Activated CD8-positive, alpha-beta memory T cell treated with anti-CD3 and anti-CD28 coated beads, Interleukin-2, amount 50 U/mL, for 4 hours (primary cell): ENCODE measurements at places on chromosomes 4 and X.

DNA sequence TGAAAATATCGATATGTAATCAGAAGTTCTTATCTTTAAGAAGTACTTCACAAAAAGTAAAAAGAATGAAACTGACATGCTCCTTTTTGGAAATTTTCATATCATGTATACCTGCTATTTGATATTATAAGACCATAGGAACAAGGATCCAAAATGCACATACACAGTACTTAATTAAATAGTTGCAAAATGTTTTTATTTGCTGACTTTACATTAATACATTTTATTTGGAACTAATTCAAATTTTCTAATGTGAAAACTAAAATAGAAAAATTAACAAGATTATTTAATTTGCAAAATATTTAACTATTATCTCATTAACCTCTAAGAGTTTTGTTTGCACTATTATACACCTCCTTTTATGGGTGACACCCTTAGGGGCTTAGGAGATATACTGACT is 155.0 kb downstream of the TRAM1L1 start:
- DNase-seq = no peak

DNA sequence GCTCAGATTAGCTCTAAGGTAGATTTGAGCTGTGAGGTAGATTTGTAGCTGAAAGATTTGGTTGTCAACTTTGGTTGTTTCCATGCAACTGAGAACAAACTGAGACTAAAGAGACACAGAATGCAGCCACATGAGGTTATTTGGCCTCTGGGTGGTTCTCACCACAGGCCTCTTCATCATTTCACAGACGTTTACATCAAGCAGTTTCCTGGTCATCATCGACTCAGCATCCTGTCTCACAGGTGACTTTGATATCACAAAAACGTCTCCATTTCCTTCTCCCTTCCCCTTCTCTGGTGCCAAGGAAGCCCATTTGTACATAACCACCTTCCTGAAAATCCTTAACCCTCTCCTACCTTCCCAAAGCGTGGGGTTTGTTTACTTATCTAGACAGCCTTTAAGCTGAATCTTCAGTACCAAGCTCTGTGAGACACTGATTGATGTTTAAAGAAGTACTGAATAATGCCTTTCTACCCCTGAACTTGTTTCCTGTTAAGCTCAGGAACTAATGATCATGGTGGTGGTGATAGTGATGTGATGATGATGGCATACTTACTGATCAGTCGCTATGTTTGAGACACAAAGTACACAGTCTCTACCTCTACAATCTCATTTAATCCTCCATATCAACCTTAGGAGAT is 81.9 kb downstream of the FAM114A1 start:
- no peak for DNase-seq

GRCh38 chr4:80875642-80876041 is 154.9 kb upstream of the BMP3 start:
- DNase-seq = no peak

DNA sequence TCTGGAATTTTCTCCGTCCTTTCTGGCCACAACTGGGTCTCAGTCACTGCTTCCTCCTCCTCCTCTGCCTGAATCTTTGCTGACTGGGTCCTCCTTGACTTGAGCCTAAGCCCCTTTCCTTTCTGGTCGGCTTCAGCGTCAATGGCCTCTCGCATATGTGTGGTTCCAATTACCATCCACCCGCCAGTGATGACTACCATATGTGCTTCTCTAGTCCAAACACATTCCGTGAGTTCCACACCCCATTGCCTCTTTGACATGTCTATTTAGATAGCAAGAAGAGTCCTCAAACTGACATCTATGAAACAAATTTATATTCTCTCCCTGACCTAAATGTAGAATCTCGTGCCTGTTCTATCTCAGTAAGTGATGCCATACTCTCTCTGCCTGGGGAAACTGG is 19.8 kb downstream of the MXRA5 start:
- DNase-seq = no peak

- no peak for DNase-seq
Observed at GRCh38 chrX:148903176-148903575, 402.8 kb downstream of the AFF2 start.

GRCh38 chr4:88110826-88111225 is 47.6 kb downstream of the ABCG2 start:
- no peak for DNase-seq

- DNase-seq = no peak
Observed at GRCh38 chrX:134671294-134671693, 13.0 kb upstream of the PLAC1 start.

DNA sequence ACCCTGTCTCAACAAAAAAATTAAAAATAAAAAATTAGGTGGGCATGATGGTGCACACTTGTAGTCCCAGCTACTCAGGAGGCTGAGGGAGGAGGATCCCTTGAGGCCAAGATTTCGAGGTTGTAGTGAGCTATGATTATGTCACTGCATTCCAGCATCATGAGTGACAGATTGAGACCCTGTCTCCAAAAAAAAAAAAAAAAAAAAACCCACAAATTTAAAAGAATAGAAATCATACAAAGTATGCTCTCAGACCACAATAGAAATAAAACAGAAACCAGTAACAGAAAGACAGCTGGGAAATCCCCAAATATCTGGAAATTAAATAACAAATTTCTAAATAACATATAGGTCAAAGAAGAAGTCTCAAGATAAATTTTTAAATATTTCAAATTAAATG is 81.0 kb upstream of the HUWE1 start:
- DNase-seq = no peak

DNA sequence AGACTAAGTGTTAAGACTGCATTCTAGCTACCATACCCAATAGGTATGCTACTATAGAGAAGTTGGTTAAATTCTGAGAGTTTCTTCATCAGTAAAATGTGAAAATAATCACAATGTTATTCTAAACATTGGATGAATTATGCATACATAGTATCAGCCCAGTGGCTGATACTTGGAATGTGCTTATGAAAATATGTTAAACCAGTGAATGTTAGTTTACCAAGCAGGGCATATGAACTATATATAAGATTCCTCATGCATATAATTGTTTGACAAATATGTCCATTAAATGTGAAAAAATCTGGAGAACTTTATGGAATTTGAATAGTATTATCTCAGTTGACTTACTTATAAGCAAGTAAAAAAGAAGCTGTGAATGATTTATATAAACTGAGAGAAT is 296.1 kb downstream of the IL15 start:
- DNase-seq = no peak

DNA sequence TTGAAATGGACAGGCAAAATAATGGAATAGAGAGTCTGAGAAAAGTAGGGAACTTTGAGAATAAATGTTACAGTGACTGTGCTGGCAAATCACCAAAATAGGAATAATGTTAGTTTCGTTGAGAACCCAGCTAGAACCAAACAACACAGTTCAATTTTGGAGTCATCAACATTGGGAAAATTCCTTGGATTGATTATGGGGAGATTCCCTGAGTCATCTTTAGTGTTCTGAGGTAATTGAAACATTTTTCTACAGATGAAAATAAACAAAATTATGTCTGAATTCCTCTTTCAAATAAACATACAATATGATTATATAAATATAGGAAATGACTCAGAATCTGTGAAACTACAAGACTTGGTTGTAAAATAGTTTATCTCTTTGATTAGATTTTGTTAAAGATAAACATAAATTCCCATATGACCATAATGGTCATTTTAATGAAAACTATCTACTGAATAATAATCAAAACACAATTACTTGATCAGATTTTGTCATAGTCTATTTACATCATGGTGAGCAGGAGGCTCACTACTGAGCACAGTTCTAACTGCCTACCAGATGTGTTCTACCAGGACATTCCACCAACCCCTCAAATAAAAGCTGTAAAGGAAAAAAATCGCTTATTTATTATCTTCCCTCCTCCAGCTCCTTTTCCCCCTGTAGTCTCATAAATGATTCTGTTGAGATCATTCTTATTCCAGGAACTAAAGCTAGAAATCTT is 51.4 kb upstream of the GABRA2 start:
- no peak for DNase-seq

GRCh38 chr4:132026166-132026565 is 1122.9 kb upstream of the PCDH10 start:
- no peak for DNase-seq

- DNase-seq = peak; percentile 51
Observed at GRCh38 chr4:170047771-170048354, 21.7 kb upstream of the MFAP3L start.

GRCh38 chr4:159160242-159160641 is 57.4 kb downstream of the RAPGEF2 start:
- no peak for DNase-seq

- no peak for DNase-seq
Observed at GRCh38 chr4:182301736-182302135, 58.5 kb downstream of the TENM3 start.

- no peak for DNase-seq
Observed at GRCh38 chrX:16589211-16589610, 60.7 kb upstream of the S100G start.

GRCh38 chr4:17788956-17789355 is 7.5 kb upstream of the FAM184B start:
- DNase-seq = no peak

DNA sequence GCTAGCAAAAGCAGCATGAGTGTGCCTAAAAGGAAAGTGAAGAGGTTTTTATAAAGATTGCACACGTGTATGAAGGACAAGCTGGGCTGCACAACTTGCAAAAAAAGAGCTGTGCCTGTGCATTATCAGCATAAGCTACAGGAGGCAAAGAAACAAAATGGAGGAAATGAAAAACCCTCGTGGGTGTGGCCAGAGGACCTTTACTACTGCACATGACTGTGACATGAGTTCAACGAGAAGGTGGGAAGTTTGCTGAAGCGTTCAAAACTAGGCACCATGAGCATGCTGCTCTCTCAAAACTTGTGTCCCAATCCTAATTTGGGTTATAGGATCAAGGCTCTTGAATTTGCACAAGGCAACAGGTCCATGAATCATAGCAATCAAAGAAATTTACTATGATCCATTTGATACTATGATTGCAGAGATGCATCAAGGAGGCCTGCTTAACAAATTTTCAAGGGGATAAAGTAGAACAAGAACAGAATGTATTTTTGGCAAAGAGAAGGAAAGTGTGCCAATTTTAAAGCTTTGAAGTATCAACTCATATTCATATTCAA is 38.1 kb upstream of the CXorf38 start:
- DNase-seq = no peak

DNA sequence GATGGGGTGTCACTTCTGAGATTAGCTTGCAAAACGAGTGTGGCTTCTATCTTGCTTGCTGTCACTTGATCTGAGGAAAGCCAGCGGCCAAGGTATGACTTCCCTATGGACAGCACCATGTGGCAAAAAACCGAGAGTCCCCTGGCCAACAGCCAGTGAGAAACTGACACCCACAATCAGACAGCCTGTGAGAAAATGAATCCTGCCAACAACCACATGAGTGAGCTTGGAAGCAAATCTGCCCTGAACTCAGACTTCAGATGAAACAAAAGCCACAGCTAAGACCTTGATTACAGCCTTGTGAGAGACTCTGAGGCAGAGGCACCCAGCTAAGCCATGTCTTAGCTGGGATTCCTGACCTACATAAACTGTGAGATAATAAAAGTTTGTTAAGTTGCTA is 45.5 kb downstream of the PPP1R2C start:
- no peak for DNase-seq

DNA sequence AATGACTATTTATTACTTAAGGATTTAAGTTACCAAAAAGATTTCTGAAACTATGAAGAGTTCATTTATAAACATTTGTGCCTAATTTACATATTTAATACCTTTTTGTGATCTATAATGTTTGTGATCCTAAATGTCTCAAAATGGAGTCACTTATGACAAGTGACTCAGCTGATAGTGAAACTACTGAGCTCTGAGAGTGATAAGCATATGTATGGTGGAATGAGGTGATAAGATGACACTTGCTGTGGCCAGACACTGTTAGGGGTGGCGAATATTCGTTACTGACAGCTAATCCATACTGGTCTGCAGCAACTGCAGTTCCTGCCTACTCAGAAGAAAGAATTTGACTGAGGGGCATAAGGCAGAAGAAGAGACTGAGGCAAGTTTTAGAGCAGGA is 5.5 kb upstream of the NXF3 start:
- no peak for DNase-seq

- no peak for DNase-seq
Observed at GRCh38 chrX:10526451-10526850, 93.9 kb downstream of the MID1 start.

- no peak for DNase-seq
Observed at GRCh38 chrX:81348388-81348787, 146.5 kb downstream of the SH3BGRL start.
